Tongue (tissue), 3 donors: ENCODE measurements at places on chromosomes 7 and 10. TPM values are rescaled to one million over a fixed set of nuclear protein-coding genes. Genes with fewer than 3 reads are reported as not detected.
A peak's percentile ranks its signal among the peaks of the same experiment; 100 is the strongest.

HPSE2 gene
- total RNA-seq, result 18.3 TPM

SUN3 gene
- total RNA-seq, result not detected

PRLHR gene
- total RNA-seq, result not detected

ARMS2 gene
- total RNA-seq, result not detected

- peak; percentile 62 for DNase-seq
These were observed 9.6 kb downstream of the TRIM56 start for GRCh38 chr7:101094791-101095375.

DNA sequence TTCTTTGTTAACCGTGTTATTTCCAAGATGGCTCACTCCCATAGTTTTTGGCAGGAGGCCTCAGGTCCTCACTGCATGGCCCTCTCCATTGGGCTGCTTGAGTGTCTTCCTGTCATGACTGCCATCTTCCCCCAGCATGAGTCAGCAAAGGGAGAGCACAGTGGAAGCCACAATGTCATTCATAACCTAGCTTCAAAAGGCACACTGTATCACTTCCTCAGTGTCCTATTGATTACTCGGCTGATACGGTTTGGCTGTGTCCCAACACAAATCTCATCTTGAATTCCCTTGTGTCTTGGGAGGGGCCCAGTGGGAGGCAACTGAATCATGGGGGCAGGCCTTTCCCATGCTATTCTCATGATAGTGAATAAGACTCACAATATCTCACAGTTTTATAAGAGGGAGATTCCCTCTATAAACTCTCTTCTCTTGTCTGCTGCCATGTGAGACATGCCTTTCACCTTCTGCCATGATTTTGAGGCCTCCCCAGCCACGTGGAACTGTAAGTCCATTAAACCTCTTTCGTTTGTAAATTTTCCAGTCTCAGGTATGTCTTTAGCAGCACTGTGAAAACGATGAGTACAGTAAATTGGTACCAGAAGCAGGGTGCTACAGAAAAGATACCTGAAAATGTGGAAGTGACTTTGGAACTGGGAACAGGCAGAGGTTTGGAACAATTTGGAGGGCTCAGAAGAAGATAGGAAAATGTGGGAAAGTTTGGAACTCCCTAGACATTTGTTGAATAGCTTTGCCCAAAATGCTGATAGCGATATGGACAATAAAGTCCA lies 106.5 kb downstream of the PRLHR start:
- no peak for DNase-seq

GRCh38 chr10:48502791-48503190 lies 102.1 kb downstream of the ARHGAP22 start:
- DNase-seq, result no peak

- DNase-seq, result peak; percentile 63
These were observed 816 bp downstream of the DMTF1 start for GRCh38 chr7:87152897-87153641.

GRCh38 chr10:90399782-90400181 lies 458.1 kb downstream of the HTR7 start:
- DNase-seq, result no peak

- no peak for DNase-seq
These were observed 9.6 kb downstream of the UNCX start for GRCh38 chr7:1242256-1242605.

GRCh38 chr7:2245883-2246675 lies 4.1 kb downstream of the NUDT1 start:
- DNase-seq, result peak; percentile 73

GRCh38 chr7:5692845-5693278 lies 88.6 kb downstream of the RNF216 start:
- DNase-seq, result peak; percentile 64

GRCh38 chr10:18261063-18261610 lies 120.9 kb downstream of the CACNB2 start:
- peak; percentile 7 for DNase-seq

DNA sequence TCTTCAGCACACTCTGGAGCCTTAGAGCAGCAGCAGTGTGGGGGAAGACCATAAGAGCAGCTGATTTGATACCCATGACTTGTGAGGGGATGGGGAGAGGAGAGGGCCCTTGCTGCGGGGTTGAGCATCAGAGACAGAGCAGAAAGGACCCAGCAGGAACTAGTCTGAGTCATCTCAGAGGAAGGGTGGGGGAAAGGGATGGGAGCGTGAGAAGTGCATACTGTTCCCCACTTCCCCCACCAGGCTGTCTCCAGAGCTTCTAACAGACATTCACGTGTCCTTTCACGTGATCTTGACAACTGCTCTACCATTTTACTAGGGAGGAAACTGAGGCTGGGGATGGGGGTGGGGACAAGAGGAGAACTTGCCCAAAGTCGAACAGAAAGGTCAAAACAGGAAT lies 38.7 kb downstream of the FAM241B start:
- no peak for DNase-seq

- DNase-seq, result no peak
These were observed 49.1 kb downstream of the GRB10 start for GRCh38 chr7:50733552-50733951.

DNA sequence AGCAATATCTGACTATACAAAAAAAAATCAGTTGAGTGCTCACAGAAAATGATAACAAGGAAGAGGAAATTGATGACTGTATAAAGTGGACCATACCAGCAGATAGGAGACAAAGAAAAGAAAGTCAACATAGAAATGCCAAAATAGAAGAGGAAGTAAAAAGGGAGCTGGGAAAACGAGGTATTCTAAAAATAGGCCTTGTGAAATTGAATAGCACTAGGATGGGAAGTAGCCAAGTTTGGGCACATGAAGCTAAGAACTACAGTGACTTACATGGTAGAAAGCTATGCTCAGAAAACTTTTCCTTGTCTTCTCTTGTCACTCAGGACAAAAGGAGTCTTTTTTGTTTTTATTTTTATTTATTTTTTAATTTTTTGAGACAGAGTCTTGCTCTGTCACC lies 76.2 kb upstream of the APBB1IP start:
- DNase-seq, result no peak

DNA sequence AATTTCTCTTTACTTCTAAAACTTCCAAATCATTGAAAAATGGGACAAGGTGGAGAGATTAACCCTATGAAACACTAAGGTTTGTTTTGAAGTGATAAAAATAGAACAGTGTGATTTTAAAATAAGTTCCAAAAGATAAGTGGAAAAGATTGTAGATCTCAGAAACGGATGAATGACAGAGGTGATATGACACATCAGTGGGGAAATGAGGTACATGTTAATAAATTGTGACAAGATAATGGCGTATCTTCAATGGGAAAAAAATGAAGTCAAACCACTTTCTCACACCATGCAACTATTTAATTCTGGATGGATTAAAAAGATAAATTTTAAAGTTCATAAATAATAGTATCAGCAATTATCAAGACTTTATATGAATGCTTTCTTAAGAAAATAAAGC lies 159.7 kb upstream of the VWC2 start:
- no peak for DNase-seq
